Upper lobe of left lung (tissue), 6 donors: ENCODE measurements at places on chromosomes 5 and 9. TPM values are rescaled to one million over a fixed set of nuclear protein-coding genes. Genes with fewer than 3 reads are reported as not detected.

DNA sequence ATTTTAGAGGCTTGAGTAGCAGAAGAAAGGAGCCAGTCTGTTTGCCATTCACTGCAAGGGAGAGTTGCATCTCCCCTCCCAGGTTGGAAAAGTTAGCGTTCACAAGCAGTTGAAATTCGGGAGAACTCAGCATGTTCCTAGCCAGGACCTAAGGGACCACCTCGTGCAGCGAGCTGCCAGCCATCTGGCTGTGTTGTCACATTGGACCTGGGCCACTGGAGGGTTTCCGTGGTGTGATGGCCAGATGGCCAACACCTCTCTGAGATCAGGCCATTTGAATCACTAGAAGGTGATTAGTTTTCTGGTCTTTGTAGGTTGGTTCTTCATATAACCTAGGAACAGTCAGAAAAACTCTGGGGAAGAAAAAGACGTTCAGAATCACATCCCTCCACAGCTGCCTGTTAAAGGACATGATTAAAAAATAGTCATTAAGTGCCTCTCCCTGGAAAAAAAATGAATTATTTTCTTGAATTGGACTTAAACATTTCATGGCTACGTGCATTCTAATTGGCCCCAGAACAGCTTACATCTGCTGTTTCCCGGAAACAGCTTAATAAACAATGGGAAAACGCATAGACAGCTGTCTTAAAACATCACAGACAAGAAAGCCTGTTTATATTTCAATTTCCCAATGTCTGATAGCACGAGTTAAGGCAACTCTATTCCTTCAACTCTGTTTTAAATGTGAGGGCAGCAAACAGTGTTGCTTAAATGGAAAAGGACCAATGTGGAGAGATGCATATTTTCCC, 303.9 kb downstream of the TENT4A start:
- H3K27ac ChIP-seq: no peak overlapping the region
- DNase-seq: no peak
- no peaks in the 10 kb centered on the region for H3K27me3 ChIP-seq
- H3K4me1 ChIP-seq: no peaks in the 10 kb centered on the region
- H3K36me3 ChIP-seq: no peaks in the 10 kb centered on the region
- no peak overlapping the region for H3K4me3 ChIP-seq

- no peak overlapping the region for H3K27ac ChIP-seq
- peaks cover 11% of the 10 kb centered on the region for H3K4me1 ChIP-seq
- peak; percentile 80 for DNase-seq
These were observed 132.5 kb downstream of the HSD17B3 start for GRCh38 chr9:96169484-96169883.

- no peak overlapping the region for H3K27ac ChIP-seq
- H3K36me3 ChIP-seq: no peaks in the 10 kb centered on the region
- no peak overlapping the region for H3K4me3 ChIP-seq
- H3K4me1 ChIP-seq: no peaks in the 10 kb centered on the region
- H3K27me3 ChIP-seq: no peaks in the 10 kb centered on the region
- no peak for DNase-seq
These were observed 14.6 kb upstream of the PRR16 start for GRCh38 chr5:120449501-120449900.

- H3K27ac ChIP-seq: no peak overlapping the region
- no peaks in the 10 kb centered on the region for H3K27me3 ChIP-seq
- H3K36me3 ChIP-seq: no peaks in the 10 kb centered on the region
- DNase-seq: no peak
- no peak overlapping the region for H3K4me3 ChIP-seq
These were observed 31.6 kb upstream of the TENT4A start for GRCh38 chr5:6681682-6682081.

DNA sequence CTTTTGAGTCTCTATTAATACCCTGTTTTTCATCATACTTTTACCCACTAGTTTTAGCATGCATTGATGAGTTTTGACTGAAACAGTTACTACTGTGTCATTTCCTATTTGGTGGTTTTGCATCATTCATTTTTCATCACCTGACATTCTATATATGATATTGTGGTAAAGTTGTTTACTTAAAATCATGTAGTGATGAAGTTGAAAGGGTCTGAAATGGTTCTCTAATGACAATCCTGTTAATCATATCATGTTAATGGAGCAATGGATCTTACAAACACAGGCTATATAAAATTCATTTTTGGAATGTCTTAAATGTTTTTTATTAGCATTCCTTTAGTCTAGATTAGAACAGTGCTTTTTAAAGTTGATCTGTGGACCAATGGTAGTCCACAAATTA, 84.1 kb downstream of the ERBIN start:
- no peaks in the 10 kb centered on the region for H3K36me3 ChIP-seq
- H3K27me3 ChIP-seq: no peaks in the 10 kb centered on the region
- DNase-seq: no peak
- no peak overlapping the region for H3K27ac ChIP-seq

DNA sequence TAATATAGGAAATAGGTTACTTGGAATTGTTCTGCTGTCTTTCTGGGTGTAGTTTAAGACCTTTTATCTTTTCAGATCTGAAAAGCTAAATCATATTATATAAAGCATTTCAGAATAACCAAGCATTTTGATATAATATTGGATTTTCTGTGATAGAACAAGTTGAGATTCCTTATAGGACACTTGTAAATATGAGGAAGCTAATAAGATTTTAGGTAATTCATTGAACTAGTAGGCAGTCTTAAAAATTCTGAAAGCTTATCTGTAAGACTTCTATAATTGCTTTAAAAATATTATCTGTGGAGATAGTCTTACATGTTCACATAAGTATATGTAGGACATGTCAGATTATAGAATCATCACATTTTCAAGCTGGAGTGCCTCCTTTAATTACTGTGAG, 102.8 kb downstream of the SMIM15 start:
- no peak for DNase-seq
- H3K4me1 ChIP-seq: no peaks in the 10 kb centered on the region
- H3K27ac ChIP-seq: no peak overlapping the region
- no peak overlapping the region for H3K4me3 ChIP-seq
- no peaks in the 10 kb centered on the region for H3K36me3 ChIP-seq

PCDHGB1 gene
- total RNA-seq: 6.3 TPM

ECSCR gene
- 21.3 TPM for total RNA-seq
